ENCODE measurements at places on chromosomes 5 and 9. TPM values are rescaled to one million over a fixed set of nuclear protein-coding genes. Genes with fewer than 3 reads are reported as not detected.

Gene TMOD1
- not detected for total RNA-seq

Gene GDF9
- 0.57 TPM for total RNA-seq

Gene CTSV
- 25.6 TPM for total RNA-seq

Gene FOXD4L5
- total RNA-seq: under 0.01 TPM

Gene POU5F2
- 1.7 TPM for total RNA-seq

Gene ABO
- not detected for total RNA-seq

Data from nasal cavity respiratory epithelium epithelial cell of viscerocranial mucosa (primary cell).